ENCODE measurements at places on chromosomes 1 and 21. TPM values are rescaled to one million over a fixed set of nuclear protein-coding genes. Genes with fewer than 3 reads are reported as not detected.

TTC24 gene
- polyA plus RNA-seq, result 0.38 TPM

TRIM46 gene
- 0.14 TPM for polyA plus RNA-seq

PKLR gene
- not detected for polyA plus RNA-seq

PLCH2 gene
- polyA plus RNA-seq, result 0.66 TPM

WDR64 gene
- 0.90 TPM for polyA plus RNA-seq

CFHR2 gene
- polyA plus RNA-seq, result not detected

PLPPR5 gene
- polyA plus RNA-seq, result not detected

SVBP gene
- polyA plus RNA-seq, result 47.1 TPM

TNFSF4 gene
- 0.06 TPM for polyA plus RNA-seq

HSD3B2 gene
- not detected for polyA plus RNA-seq

S100A14 gene
- not detected for polyA plus RNA-seq

PTBP2 gene
- polyA plus RNA-seq, result 6.6 TPM

SLFNL1 gene
- polyA plus RNA-seq, result 0.20 TPM

PRRX1 gene
- not detected for polyA plus RNA-seq

E2F2 gene
- 2.2 TPM for polyA plus RNA-seq

CHI3L2 gene
- polyA plus RNA-seq, result 14.4 TPM

TNFRSF18 gene
- 3.5 TPM for polyA plus RNA-seq

GPR61 gene
- polyA plus RNA-seq, result not detected

RAB7B gene
- polyA plus RNA-seq, result not detected

SYCP1 gene
- polyA plus RNA-seq, result not detected

RSPO1 gene
- polyA plus RNA-seq, result not detected

KCNAB2 gene
- polyA plus RNA-seq, result 20.4 TPM

PIK3R3 gene
- 0.24 TPM for polyA plus RNA-seq

IL19 gene
- polyA plus RNA-seq, result not detected

RNPEP gene
- 38.5 TPM for polyA plus RNA-seq

NUAK2 gene
- polyA plus RNA-seq, result 91.9 TPM

MYOG gene
- polyA plus RNA-seq, result not detected

GBP7 gene
- not detected for polyA plus RNA-seq

H6PD gene
- polyA plus RNA-seq, result 11.3 TPM

FCRL5 gene
- 26.5 TPM for polyA plus RNA-seq

LAPTM5 gene
- 1,002 TPM for polyA plus RNA-seq

SELE gene
- polyA plus RNA-seq, result not detected

ARHGEF16 gene
- not detected for polyA plus RNA-seq

TSSK3 gene
- not detected for polyA plus RNA-seq

GUCA2B gene
- not detected for polyA plus RNA-seq

FOXO6 gene
- not detected for polyA plus RNA-seq

ACTN2 gene
- not detected for polyA plus RNA-seq

SPATA6 gene
- polyA plus RNA-seq, result 2.2 TPM

Data from IgD-negative memory B cell (primary cell).